ENCODE measurements at places on chromosomes 5 and 9.

DNA sequence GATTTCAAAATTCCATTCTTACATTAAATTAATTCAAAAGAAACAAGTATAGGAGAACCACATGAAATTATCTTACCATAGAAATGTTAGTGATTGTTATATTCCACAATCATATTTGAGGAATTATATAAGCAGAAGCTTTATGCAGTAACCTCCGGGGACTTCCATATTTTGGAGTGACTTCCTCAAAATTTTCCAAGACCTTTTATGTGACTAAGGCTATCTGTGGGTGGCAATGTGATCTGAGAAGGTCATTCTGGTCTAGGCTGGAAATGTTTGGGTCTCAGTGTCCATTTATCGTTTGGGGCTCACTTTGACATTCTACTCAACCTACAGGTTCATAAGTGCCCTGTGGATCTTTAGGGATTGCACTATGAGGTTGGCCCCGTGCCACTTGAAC, 776.6 kb downstream of the CDH12 start:
- H3K4me1 ChIP-seq: no peaks in the 10 kb centered on the region
- no peak overlapping the region for H3K4me3 ChIP-seq
- no peak for DNase-seq
- H3K36me3 ChIP-seq: no peaks in the 10 kb centered on the region

GRCh38 chr5:171495122-171495700, 75.8 kb downstream of the FGF18 start:
- H3K27ac ChIP-seq: no peak overlapping the region
- no peaks in the 10 kb centered on the region for H3K36me3 ChIP-seq
- no peaks in the 10 kb centered on the region for H3K4me1 ChIP-seq
- no peak overlapping the region for H3K4me3 ChIP-seq

DNA sequence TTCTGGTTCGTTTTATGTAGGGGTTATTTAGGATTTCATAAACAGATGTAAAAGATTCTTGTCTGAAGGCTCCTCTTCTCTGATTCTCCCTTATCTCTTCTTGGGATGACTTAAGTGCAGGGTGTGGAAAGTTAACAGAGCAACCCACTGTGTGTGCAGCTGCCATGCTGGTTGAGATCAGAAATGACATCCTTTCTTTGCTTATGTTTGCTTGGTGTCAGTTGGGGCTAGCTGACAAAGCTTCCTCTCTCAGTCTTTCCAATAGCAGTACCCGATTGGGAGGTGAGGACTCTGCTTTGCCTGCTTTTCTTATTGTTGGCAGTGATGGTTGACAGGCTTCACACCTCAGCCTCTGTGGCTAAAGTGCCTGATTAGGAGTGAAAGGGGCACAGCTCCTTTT, 26.5 kb downstream of the OGN start:
- no peak for DNase-seq
- H3K36me3 ChIP-seq: peaks cover 25% of the 10 kb centered on the region
- peaks cover 25% of the 10 kb centered on the region for H3K4me1 ChIP-seq

- H3K27me3 ChIP-seq: no peaks in the 10 kb centered on the region
- no peak overlapping the region for H3K27ac ChIP-seq
- no peak for DNase-seq
- no peak overlapping the region for H3K4me3 ChIP-seq
- H3K36me3 ChIP-seq: no peaks in the 10 kb centered on the region
Measured at GRCh38 chr5:27548484-27548883, 510.1 kb upstream of the CDH9 start.

GRCh38 chr9:88372103-88372654, 16.1 kb upstream of the SPIN1 start:
- peaks cover 12% of the 10 kb centered on the region for H3K27me3 ChIP-seq
- no peak for DNase-seq
- H3K4me3 ChIP-seq: no peak overlapping the region

DNA sequence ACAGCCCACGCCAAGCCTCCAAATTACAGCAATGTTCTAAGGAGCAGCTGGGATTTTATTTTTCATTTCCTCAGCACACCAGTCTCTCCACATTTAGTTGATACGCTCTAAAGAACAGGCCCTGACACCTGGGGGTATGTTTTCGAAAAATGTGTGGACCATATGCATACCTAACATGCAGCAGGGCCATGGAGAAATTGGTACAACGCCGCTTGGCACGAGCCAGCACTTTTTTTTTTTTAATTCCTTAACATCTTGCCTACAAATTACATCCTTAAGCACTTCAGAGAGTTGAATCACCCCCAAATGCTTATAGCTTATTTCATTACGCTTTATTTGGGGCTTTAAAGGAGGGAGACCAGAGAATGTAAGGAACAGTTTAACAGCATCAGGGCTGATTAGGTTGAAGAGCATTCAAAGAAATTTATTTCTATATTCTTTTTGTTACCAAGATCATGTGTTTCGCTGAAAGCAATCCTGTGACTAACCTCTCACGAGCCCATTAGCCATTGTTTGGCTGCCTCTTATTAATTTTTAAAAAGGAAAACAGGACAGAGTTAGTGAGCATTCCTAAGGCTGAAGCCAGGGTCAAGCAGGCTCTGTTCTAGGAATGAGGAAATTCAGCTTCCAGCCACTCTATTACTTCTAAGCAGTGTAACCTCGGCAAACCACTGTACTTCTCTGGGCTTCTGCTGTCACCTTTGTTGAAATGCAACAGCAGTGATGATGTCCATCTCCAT, 173.8 kb downstream of the ACTL7B start:
- H3K27ac ChIP-seq: no peak overlapping the region
- no peak for DNase-seq
- no peak overlapping the region for H3K4me3 ChIP-seq
- no peaks in the 10 kb centered on the region for H3K36me3 ChIP-seq

DNA sequence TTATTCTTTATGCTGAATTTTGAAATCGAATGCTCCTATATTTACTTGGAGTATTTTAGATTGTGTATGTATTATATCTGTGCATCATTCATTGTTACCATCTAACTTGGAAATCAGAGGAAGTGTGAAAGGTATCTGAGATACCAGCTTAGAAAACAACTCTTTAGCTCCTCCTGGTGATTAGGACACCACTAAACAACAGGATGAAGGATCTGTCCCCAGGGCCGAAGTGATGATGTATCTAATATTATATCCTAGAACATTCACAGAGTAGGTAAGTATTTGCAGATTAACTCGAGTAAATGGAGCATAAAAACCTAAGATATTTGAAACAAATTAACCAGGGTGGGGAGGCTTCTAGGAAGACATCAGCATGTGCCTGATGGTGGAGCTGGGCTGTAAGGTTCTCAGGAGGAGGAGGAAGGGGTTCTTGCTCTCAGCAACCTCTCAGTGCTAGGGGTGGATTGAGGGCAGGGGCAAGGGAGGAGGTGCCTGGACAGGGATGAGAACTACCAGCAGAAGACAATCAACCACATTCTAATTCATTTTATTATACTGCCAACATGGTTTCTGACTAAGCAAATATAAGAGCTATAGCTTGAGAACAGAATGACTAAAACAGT, 2.6 kb upstream of the NFIL3 start:
- H3K4me3 ChIP-seq: peak overlapping the region; percentile 84
- peaks cover 43% of the 10 kb centered on the region for H3K4me1 ChIP-seq
- peaks cover 1% of the 10 kb centered on the region for H3K27me3 ChIP-seq
- H3K27ac ChIP-seq: peak overlapping the region; percentile 89
- DNase-seq: no peak
- H3K36me3 ChIP-seq: peaks cover 10% of the 10 kb centered on the region

GRCh38 chr5:68287976-68288706, 72.6 kb downstream of the PIK3R1 start:
- peak overlapping the region; percentile 81 for H3K27ac ChIP-seq
- peaks cover 16% of the 10 kb centered on the region for H3K36me3 ChIP-seq
- peak overlapping the region; percentile 88 for H3K4me3 ChIP-seq
- peak; percentile 36 for DNase-seq

- no peaks in the 10 kb centered on the region for H3K36me3 ChIP-seq
- H3K27ac ChIP-seq: no peak overlapping the region
- H3K4me3 ChIP-seq: no peak overlapping the region
- no peaks in the 10 kb centered on the region for H3K4me1 ChIP-seq
Measured at GRCh38 chr9:32741706-32742105, 41.6 kb upstream of the TMEM215 start.

GRCh38 chr9:90613502-90613901, 29.1 kb downstream of the DIRAS2 start:
- H3K4me1 ChIP-seq: no peaks in the 10 kb centered on the region
- no peaks in the 10 kb centered on the region for H3K36me3 ChIP-seq
- peaks cover 15% of the 10 kb centered on the region for H3K27me3 ChIP-seq

DNA sequence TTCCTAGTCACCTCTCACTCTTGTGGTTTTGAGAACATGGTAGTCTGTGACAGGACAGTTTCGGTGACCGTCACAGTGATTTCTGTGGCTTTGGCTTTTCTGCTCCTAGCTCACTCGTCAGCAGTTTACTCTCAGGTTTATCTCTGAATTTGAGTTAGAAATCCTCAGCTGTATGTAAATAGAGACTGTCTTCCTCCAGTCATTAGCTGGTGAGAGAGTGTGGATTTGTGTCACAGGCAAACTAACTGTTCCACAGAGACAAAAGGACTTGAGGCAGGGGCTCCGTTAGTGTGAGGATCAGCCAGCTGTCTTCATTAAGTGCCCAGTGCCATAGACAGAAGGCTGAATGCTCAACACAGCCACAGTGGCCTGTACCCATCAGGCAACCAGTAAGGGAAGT, 131.4 kb downstream of the CD180 start:
- DNase-seq: no peak
- H3K27me3 ChIP-seq: no peaks in the 10 kb centered on the region
- peak overlapping the region; percentile 3 for H3K27ac ChIP-seq
- no peak overlapping the region for H3K4me3 ChIP-seq
- peaks cover 22% of the 10 kb centered on the region for H3K4me1 ChIP-seq

DNA sequence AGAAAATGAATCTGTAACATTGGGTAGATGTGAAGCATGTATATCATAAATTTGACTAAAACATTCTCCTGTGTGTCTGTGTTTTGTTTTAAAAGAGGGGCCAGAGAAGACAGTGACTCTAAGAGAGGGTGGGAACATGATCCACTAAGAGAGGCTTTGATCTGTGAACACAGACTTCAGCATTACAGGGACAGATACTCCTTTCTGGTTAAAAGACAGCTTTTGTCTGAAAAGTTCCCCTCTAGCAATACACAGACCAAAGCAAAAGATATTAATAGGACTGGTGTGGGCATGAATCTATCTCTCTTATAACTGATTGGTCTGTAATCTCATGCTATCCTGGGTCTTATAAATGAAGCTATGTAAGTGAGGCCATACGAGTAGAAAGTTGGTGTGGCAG, 150.9 kb downstream of the NUDT12 start:
- no peaks in the 10 kb centered on the region for H3K4me1 ChIP-seq
- H3K36me3 ChIP-seq: no peaks in the 10 kb centered on the region
- peaks cover 12% of the 10 kb centered on the region for H3K27me3 ChIP-seq
- H3K4me3 ChIP-seq: no peak overlapping the region
- no peak for DNase-seq

GRCh38 chr9:137293482-137294090, 8.5 kb downstream of the NRARP start:
- no peak for DNase-seq
- no peak overlapping the region for H3K27ac ChIP-seq
- H3K27me3 ChIP-seq: peaks cover 33% of the 10 kb centered on the region
- no peaks in the 10 kb centered on the region for H3K36me3 ChIP-seq
- no peak overlapping the region for H3K4me3 ChIP-seq
- H3K4me1 ChIP-seq: peaks cover 4% of the 10 kb centered on the region

- H3K27ac ChIP-seq: no peak overlapping the region
- no peak for DNase-seq
- peaks cover 12% of the 10 kb centered on the region for H3K4me1 ChIP-seq
- peaks cover 7% of the 10 kb centered on the region for H3K27me3 ChIP-seq
Measured at GRCh38 chr5:157400741-157401495, 59.1 kb upstream of the NIPAL4 start.

GRCh38 chr5:3526551-3527185, 69.0 kb upstream of the IRX1 start:
- no peak overlapping the region for H3K4me3 ChIP-seq
- H3K36me3 ChIP-seq: no peaks in the 10 kb centered on the region
- no peak overlapping the region for H3K27ac ChIP-seq
- no peaks in the 10 kb centered on the region for H3K4me1 ChIP-seq
- no peaks in the 10 kb centered on the region for H3K27me3 ChIP-seq

DNA sequence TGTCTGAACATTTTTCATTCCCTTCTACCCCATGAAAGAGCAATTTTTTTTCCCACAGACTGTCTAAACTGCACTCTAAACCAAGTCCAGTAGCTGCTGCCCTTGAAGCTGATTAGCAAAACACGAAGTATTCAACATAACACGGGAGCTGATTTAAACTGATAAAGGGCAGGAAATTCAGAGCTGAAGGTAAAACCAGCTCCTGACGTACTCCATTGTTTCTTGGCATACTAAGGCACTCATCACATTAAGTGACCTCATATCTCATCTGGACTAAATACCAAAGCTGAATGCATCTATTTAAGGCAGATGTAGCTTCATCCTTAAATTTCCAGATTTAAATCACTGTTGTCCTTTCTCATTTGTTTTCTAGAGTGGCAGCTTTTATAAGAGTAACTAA, 12.0 kb downstream of the GDF9 start:
- no peak overlapping the region for H3K4me3 ChIP-seq
- H3K36me3 ChIP-seq: no peaks in the 10 kb centered on the region
- H3K27me3 ChIP-seq: peaks cover 6% of the 10 kb centered on the region
- no peak overlapping the region for H3K27ac ChIP-seq

- no peak overlapping the region for H3K27ac ChIP-seq
- no peaks in the 10 kb centered on the region for H3K4me1 ChIP-seq
- no peak for DNase-seq
- H3K4me3 ChIP-seq: no peak overlapping the region
Measured at GRCh38 chr5:121152411-121152810, 688.3 kb downstream of the PRR16 start.

DNA sequence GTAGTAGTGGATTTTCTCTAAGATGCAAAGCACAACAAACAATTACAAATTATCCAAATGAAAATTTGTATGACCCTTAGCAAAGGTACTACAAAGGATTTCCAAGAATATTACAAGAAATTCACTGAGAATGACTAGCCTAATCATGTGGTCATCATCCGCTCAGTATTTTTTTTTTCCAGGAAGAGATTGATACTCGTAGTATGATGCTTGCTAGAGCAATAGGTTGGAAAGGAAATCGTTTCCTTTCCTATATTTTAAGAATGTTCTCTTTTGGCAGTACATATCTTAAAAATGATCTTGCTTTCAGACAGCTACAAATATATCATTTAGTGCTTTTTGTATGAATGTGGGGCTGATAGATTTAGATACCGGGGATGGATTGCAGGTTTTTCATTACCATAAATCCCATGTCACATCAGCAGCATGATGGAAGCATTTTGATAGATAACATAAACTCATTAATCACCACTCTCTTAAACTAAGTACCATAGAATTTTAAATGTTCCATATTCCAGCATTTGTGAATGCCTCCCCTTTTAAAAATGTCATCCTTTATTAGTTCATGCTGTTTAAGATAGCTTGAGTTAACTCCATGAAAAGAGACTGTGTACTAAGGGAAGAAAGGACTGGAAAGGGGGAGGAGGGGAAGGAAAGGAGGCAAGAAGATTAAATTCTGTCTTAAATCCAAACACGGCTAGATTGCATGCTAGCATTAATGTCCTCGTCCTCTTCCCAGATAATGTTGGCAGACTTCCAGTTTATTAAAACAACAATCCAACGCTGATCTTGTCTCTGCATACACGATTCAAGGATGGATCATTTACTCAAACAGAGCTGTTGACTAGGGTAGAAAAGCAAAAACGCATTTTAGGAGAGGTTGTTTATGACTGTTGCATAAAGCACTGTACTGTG, 311.7 kb upstream of the ZNF608 start:
- no peaks in the 10 kb centered on the region for H3K36me3 ChIP-seq
- H3K4me3 ChIP-seq: no peak overlapping the region
- no peak overlapping the region for H3K27ac ChIP-seq
- no peaks in the 10 kb centered on the region for H3K4me1 ChIP-seq
- no peak for DNase-seq
- no peaks in the 10 kb centered on the region for H3K27me3 ChIP-seq

- no peaks in the 10 kb centered on the region for H3K27me3 ChIP-seq
- peaks cover 2% of the 10 kb centered on the region for H3K36me3 ChIP-seq
- no peak overlapping the region for H3K27ac ChIP-seq
- no peak overlapping the region for H3K4me3 ChIP-seq
- H3K4me1 ChIP-seq: peaks cover 62% of the 10 kb centered on the region
Measured at GRCh38 chr5:56323505-56323904, 90.4 kb upstream of the ANKRD55 start.
